ENCODE measurements at places on chromosomes 6 and 20. TPM values are rescaled to one million over a fixed set of nuclear protein-coding genes. Genes with fewer than 3 reads are reported as not detected.

DNA sequence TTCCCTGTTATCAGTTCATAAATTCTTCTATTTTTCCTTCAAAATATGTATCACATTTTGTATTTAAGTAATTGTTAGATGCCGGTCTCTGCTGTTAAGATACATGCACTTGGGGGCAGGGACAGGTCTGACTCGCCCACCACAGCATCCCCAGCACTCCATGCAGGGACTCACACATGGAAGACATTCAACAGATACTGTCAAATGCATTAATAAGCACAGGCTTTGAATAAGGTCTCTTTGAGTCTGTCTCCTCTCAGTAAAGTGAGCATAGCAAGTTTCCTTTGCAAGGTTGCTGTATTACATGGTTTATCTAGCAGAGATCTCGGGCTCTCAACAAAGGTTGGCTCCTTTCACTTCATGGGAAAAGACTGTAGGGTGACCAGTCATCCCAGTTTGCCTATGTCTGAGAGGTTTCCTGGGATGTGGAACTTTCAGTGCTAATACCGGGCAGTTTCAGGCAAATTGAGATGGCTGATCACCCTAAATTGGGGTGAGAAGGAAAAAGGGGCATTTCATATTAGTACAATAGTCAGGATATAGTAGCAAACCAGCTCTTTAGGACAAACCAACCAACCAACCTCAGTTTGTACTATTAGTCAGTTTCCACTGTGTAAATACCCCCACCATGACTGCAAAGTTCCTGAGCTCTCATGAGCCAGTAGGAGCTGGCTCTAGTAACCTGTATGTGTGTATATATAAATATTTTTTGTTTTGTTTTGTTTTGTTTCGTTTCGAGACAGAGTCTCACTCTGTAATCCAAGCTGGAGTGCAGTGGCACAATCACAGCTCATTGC lies 15.0 kb downstream of the JPH2 start:
- no peak overlapping the region for H3K27ac ChIP-seq
- no peak overlapping the region for H3K4me3 ChIP-seq
- DNase-seq: no peak
- H3K27me3 ChIP-seq: peaks cover 14% of the 10 kb centered on the region
- H3K36me3 ChIP-seq: no peaks in the 10 kb centered on the region

GRCh38 chr6:87724983-87725811 lies 23.2 kb upstream of the AKIRIN2 start:
- DNase-seq: no peak
- no peak overlapping the region for H3K4me3 ChIP-seq
- H3K27me3 ChIP-seq: no peaks in the 10 kb centered on the region
- peak overlapping the region; percentile 23 for H3K27ac ChIP-seq
- no peaks in the 10 kb centered on the region for H3K36me3 ChIP-seq

- H3K36me3 ChIP-seq: no peaks in the 10 kb centered on the region
- H3K4me1 ChIP-seq: no peaks in the 10 kb centered on the region
- no peak overlapping the region for H3K4me3 ChIP-seq
These were observed 43.1 kb downstream of the ALDH5A1 start for GRCh38 chr6:24537771-24538385.

TMEM74B gene
- 4.0 TPM for total RNA-seq

ZNF311 gene
- 1.1 TPM for total RNA-seq

- peak overlapping the region; percentile 75 for H3K4me3 ChIP-seq
- H3K27me3 ChIP-seq: no peaks in the 10 kb centered on the region
- H3K4me1 ChIP-seq: peaks cover 5% of the 10 kb centered on the region
- DNase-seq: no peak
These were observed 982 bp downstream of the MMUT start for GRCh38 chr6:49462071-49462470.

DNA sequence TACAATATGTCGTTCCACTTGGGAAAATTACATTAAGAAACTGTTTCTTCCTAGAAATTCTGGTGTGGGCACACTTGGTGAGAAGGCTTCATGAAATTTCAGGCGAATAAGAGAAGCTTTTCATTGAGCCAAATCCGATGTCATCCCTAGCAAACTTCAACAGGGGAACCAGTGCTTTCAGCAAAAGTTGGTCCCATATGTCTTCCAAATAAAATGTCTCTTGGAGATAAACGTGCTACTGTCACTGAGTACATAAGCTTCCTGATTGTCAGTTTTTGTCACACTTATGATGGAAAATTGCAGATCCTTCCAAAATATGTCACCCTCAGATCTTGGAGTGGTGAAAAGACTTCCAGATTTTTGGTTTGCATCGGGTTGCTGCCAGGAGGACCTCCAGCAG lies 31.1 kb upstream of the SLC35A1 start:
- H3K36me3 ChIP-seq: no peaks in the 10 kb centered on the region
- H3K27ac ChIP-seq: no peak overlapping the region
- no peaks in the 10 kb centered on the region for H3K4me1 ChIP-seq
- H3K27me3 ChIP-seq: no peaks in the 10 kb centered on the region
- H3K4me3 ChIP-seq: no peak overlapping the region
- no peak for DNase-seq

DNA sequence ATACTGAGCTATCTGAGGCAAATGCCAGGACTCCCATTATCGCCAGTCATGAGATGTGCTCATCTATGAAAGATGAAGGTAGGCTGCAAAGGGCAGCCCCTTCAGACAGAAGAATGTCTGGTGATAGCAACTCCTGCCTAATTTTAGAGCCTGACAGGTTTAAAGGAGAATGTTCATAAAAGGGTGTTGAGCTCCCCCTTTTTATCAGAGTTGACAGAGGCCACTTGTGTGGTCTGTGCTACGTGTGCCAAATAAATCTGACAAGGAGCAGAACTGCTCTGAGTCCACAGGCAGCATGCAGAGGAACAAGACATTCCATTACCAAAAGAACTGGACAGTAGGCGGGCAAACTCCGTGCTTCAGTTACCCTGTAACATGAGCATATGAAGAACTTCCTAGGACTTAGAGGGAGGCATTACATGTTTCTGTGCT lies 101.8 kb downstream of the PREP start:
- no peaks in the 10 kb centered on the region for H3K36me3 ChIP-seq
- no peak overlapping the region for H3K27ac ChIP-seq
- H3K4me3 ChIP-seq: no peak overlapping the region
- no peaks in the 10 kb centered on the region for H3K4me1 ChIP-seq
- H3K27me3 ChIP-seq: no peaks in the 10 kb centered on the region

DNA sequence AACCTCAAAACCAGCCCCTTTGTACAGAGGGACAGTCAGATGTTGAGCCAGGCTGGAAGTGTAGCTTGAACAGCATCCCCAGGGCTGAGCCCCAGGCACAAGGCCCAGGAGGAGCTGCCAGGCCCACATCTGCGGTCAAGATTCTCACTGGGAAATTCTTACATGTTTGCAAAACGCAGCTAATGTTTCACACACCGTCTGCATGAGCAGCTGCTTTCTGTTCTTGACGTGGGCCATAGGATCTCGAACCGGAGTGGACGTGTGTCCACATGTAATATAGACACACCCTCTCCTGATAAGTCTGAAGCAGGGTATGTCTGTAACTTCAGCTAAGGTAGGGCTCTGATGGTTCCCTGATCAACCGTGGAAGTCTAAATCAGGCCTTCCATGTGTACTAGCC lies 41.3 kb upstream of the TRAF3IP2 start:
- no peaks in the 10 kb centered on the region for H3K27me3 ChIP-seq
- H3K36me3 ChIP-seq: no peaks in the 10 kb centered on the region
- DNase-seq: no peak
- H3K4me1 ChIP-seq: no peaks in the 10 kb centered on the region

- no peak for DNase-seq
- H3K27ac ChIP-seq: peak overlapping the region; percentile 53
- H3K4me3 ChIP-seq: no peak overlapping the region
- H3K4me1 ChIP-seq: peaks cover 3% of the 10 kb centered on the region
- H3K27me3 ChIP-seq: no peaks in the 10 kb centered on the region
These were observed 16.0 kb downstream of the KIF13A start for GRCh38 chr6:17971128-17972073.

GRCh38 chr6:25287941-25288340 lies 8.8 kb downstream of the CARMIL1 start:
- H3K27ac ChIP-seq: no peak overlapping the region
- no peaks in the 10 kb centered on the region for H3K36me3 ChIP-seq
- no peaks in the 10 kb centered on the region for H3K27me3 ChIP-seq
- DNase-seq: no peak
- H3K4me1 ChIP-seq: no peaks in the 10 kb centered on the region

ECT2L gene
- total RNA-seq: not detected

DNA sequence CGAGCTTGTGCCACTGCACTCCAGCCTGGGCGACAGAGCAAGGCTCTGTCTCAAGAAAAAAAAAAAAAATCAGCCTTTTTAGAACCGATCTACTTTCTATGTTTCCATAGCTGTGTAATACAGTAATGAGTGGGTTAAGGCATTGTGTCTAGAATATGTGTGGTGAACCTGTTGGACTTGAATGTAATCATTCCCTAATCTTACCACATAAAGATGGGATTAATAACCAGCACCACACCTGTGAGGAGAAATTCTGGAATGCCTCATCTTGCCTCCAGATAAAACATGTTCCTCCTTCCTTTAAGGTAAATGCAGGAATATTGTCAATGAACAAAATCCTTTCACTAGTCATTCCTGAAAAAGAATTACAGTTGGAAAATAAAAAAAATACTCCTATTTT lies 43.7 kb downstream of the MAPK14 start:
- no peak overlapping the region for H3K27ac ChIP-seq
- no peak for DNase-seq
- peaks cover 6% of the 10 kb centered on the region for H3K36me3 ChIP-seq

TGM3 gene
- total RNA-seq: 0.14 TPM

DNA sequence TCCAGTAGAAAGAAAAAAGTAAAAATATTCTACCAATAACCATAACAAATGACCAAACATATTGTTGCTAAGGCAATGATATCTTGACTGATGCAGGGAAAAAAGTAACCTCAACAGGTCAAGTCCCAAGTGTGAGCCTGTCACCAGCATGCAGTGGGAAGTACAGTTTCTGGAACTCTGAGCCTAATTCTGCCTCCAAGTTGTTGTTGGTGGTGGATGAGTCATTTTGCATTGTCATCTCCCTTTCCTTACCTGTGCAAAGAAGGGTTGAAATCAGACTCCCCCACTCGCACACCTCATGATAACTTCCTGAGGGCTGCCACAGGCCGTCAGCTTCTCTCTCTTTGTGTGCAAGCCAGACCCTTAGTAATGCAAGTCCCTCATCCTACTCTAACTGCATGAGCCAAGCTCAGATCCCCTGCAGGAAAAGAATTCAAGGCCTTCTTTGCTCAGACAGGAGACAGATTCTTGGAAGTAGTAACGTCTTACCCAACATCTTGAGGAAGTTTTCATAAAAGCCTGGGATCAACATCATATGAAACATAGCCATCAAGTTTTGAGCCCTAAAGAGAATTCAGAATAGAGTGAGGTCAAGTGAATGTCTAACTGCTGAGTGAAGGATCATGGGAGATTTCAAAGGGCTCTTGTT lies 207.6 kb upstream of the FOXA2 start:
- H3K27me3 ChIP-seq: no peaks in the 10 kb centered on the region
- H3K4me3 ChIP-seq: no peak overlapping the region
- no peak for DNase-seq
- H3K27ac ChIP-seq: no peak overlapping the region
- H3K36me3 ChIP-seq: no peaks in the 10 kb centered on the region

DNA sequence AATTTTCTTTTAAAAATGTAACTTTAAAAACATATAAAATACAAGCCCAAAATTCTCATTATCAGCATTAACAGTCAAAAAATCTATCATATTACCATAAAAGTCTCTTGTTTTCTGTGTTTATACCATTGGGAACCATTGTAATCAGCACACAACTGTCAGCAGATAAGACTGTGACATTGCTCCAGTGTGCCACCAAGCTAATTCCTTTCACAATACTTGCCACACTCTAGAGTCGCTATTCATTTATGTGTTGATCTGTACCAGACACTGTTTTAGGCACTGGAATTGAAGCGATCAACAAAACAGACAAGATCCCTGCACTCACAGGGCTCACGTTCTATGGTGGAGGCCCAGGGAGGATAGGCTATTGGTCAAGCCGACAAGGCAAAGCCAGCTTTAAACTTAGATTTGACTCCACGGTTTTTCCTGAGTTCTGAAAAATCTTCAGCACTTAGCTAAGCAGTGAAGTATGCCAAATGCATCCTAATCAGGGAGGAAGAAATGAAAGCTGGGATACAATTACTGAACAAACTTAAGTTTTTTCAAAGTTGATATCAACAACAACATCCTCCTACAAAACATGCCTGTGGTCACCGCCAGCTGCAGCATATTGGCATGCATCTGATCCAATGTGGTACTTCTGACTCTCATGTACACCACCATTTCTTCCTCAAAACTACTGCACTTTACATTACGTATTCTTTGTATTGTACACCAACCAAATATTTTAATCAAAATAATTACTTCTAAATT lies 60.5 kb downstream of the GMDS start:
- no peaks in the 10 kb centered on the region for H3K4me1 ChIP-seq
- H3K27me3 ChIP-seq: no peaks in the 10 kb centered on the region
- no peak overlapping the region for H3K4me3 ChIP-seq
- H3K36me3 ChIP-seq: no peaks in the 10 kb centered on the region

RAET1L gene
- not detected for total RNA-seq

STX11 gene
- total RNA-seq: 2.3 TPM

PRKN gene
- 9.5 TPM for total RNA-seq

DNA sequence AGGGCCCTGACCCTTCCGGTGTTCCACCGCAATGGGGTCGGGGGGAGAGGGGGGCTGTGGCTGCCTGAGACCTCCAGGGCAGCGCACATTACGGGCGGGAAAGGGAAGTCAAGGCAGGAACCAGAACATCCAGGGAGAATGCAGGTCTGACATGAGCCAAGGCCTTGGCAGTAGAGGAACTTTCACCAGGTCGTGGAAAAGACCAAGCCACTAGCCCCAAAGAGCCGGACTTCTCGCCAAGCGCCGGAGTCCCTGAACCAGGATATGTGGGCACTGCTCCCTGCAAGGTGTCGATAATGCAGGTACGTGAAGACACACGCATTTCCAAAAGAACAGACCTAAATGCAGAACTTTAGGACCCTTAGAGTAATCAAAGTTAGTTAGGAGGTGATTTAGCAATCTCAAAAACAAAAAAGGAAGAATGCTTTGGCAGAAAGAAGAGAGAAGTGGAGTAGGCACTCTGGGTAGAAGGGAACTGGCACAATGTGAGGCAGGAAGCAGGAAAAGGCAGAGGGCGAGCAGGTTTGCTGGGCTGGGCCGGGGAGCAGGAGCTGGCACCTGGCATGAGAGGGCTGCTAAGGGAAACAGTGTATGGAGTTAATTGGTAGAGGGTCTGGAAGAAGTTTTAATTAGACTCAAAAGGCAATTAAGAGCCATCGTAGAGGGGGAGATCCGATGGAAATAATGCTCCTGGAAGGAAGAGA lies 14.3 kb downstream of the POU3F2 start:
- no peak overlapping the region for H3K27ac ChIP-seq
- no peaks in the 10 kb centered on the region for H3K36me3 ChIP-seq
- DNase-seq: no peak
- peaks cover 18% of the 10 kb centered on the region for H3K4me1 ChIP-seq
- peaks cover 73% of the 10 kb centered on the region for H3K27me3 ChIP-seq
- H3K4me3 ChIP-seq: no peak overlapping the region
